ENCODE measurements at places on chromosomes 6 and 20. TPM values are rescaled to one million over a fixed set of nuclear protein-coding genes. Genes with fewer than 3 reads are reported as not detected.

Gene STMND1
- total RNA-seq = not detected

- DNase-seq = no peak
These were observed 271.5 kb upstream of the FOXQ1 start for GRCh38 chr6:1040393-1040792.

- DNase-seq = no peak
These were observed 26.7 kb downstream of the MDN1 start for GRCh38 chr6:89792881-89793280.

DNA sequence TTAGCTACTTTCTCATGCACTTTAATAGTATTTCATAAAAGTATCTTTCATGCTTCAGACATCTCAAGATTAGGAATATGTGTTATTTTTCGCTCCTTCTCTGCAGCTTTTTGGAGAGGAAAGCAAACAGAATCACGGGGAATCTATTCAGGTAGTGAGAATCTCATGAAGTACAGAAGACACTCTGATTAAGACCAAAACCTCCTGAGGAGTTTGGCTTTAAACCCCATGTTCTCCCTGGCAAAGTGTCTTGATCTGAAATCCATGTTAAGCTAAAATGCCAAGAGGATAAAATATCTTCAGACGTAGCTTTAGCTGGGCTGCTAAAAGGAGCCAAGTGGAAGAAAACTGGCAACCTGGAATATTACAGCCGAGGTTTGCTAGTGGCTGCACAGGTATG, 149.3 kb downstream of the LRRC1 start:
- DNase-seq = no peak

DNA sequence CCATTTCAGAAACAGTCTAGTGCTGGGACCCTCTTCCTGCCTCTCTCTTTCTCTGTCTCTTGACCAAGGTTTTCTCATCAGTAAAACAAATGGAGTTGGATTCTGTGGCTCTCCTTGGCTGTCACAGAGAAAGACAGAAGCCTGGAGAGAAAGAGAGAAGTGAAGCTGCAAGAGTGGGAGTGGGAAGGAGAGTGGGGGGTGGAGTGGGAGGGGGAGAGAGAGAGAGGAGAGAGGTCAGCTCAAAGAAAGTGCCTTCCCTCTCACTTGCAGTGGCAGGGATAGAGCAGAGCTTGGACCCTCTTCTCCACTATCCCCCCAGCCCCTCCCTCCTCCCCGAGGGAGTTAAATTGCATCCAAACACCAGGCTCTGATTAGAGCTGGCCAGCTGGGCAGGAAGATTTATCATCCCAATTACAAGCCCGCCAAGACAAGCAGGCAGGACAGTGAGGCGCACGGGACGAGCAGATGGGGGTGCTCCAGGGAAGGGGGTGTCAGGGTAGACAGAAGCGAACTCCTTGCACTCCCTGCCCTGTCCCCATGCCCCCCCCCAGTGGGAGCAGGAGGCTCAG, 74.3 kb downstream of the CD40 start:
- no peak for DNase-seq

All from spleen (tissue), 13 donors.